ENCODE measurements at places on chromosomes 6 and 20. TPM values are rescaled to one million over a fixed set of nuclear protein-coding genes. Genes with fewer than 3 reads are reported as not detected.
A peak's percentile ranks its signal among the peaks of the same experiment; 100 is the strongest.

GRCh38 chr6:145206247-145206907 lies 528.9 kb downstream of the EPM2A start:
- DNase-seq = peak; percentile 11

GRCh38 chr6:15312500-15312899 lies 66.6 kb downstream of the JARID2 start:
- DNase-seq = no peak

DNA sequence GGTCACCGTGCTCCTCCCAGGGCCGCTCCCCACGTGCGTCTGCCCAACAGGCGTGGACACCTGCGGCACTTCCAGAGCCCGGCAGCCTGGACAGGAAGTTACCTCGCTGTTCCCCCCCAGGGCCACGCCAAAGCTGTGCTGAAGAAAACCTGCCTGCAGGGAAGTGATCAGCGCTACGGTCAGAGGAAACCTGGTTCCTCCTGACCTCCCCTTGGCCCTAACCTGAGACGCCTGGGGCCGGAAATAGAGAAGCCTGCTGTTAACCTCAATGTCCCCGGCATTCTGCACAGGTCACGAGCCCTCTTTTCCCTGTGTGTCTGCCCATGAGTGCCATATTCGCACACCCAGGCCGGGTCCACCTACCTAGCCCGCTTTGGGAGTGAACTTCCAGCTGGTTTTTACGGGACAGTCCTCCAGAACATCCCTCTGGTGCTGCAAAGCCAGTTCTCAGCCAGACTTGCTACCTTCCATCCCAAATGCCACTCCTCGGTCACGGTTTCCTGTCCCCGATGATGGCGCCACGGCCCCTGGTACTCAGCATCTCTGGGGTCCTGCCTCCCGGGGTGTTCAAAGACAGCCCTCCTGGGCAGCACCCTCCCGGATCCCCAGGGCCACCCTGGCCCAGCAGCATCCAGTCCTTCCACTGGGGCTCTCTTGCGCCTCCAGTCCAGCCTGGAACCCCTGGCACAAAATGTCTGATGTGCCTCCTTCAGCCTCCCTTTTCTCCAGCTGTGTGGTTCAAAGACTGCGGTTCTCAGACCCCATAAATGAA lies 12.0 kb upstream of the IRF4 start:
- DNase-seq = no peak

- no peak for DNase-seq
Measured at GRCh38 chr6:36333171-36333895, 3.4 kb downstream of the BNIP5 start.

GRCh38 chr6:87152526-87152955 lies 2.8 kb upstream of the ZNF292 start:
- peak; percentile 10 for DNase-seq

GRCh38 chr6:92377137-92377536 lies 1042.2 kb downstream of the EPHA7 start:
- peak; percentile 43 for DNase-seq

DNA sequence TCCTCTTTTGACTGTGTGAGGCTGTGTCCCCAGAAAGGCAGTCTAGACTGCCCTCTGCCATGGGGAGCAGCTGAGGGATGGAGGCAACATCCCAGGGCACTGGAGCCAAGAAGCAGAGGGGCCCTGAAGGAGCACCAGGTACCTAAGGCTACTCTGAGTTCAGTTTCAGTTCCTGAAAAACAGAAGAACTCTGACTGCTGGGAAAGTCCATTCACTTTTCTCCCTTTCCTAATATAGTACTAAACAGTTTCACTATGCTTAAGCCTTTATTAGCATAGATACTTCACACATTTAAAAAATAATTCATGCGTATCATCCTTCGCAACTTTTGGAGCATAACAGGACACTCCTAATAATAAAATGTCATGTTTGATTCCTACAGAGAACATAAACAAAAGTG lies 130.0 kb downstream of the FOXC1 start:
- DNase-seq = no peak

DNA sequence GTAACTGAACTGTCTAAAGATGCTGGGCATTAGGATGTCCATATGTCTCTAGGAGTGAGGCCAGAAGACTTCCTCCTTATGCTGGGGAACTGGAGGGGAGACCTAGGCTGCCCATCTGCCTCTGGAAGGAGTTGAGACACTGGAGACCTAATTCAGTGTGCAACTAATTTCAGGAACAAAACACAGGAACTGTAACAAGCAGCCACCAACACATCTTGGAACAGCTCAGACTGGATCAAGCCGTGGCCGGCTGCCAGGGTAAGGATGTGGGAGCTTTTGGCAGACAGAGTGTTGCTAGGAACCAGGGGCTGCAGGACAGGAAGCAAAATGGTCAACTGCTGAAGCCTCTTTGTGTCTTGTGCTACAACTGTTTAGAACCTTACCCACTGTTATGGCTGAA lies 16.4 kb upstream of the MAS1 start:
- DNase-seq = no peak

Gene GPR6
- not detected for polyA plus RNA-seq

DNA sequence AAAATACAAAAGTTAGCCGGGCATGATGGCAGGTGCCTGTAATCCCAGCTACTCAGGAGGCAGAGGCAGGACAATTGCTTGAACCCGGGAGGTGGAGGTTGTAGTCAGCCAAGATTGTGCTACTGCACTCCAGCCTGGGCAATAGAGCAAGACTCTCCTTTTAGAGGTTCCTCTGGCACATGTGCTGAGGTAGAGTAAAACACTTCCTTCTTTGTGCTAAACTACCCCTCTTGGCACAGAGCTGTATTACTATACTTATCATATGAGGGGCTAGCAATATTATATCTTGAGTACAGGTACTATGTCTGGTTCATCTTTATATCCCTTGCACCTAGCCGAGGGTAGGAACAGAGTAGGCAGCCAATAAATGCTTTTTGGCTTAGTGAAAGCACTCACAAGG lies 40.2 kb upstream of the SAMHD1 start:
- no peak for DNase-seq

Gene PAX1
- polyA plus RNA-seq = not detected

Gene ZBP1
- polyA plus RNA-seq = 0.46 TPM

Gene CLVS2
- polyA plus RNA-seq = 0.10 TPM

GRCh38 chr20:16672299-16672698 lies 57.5 kb upstream of the SNRPB2 start:
- DNase-seq = no peak

All from urinary bladder (tissue), 4 donors.